Right cardiac atrium (tissue), 5 donors: ENCODE measurements at places on chromosomes 7 and 10. TPM values are rescaled to one million over a fixed set of nuclear protein-coding genes. Genes with fewer than 3 reads are reported as not detected.

DNA sequence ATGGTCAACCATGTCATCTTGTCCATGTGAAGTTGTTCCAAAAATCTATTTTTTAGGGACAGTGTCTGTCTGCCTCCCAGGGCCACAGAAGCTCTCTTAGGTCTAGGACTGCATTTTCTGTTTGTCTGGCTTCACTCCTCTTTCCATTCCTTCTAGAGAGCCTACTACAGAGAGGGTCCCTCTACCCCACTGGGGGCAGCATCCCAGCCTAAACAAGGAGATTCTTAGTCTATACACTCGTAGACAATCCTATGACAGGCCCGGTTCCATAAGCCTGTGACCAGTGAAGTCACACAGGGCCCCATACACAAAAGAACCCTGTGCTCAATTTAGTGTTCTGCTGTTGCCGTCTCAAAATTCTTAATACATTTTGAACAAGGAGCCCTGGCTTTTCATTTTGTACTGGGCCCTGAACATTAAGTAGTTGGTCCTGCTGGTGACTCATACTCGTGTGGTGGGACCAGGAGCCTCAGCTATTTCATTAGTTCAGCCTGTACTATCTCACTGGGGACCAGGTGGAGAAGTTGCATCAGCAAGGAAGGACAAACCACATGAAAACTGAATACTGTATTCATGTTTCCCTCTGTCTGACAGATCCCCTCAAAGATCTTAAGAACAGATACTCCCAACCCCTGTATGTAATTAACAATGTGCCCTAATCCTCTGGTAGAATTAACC lies 23.5 kb upstream of the FAM180A start:
- no peak for DNase-seq

DNA sequence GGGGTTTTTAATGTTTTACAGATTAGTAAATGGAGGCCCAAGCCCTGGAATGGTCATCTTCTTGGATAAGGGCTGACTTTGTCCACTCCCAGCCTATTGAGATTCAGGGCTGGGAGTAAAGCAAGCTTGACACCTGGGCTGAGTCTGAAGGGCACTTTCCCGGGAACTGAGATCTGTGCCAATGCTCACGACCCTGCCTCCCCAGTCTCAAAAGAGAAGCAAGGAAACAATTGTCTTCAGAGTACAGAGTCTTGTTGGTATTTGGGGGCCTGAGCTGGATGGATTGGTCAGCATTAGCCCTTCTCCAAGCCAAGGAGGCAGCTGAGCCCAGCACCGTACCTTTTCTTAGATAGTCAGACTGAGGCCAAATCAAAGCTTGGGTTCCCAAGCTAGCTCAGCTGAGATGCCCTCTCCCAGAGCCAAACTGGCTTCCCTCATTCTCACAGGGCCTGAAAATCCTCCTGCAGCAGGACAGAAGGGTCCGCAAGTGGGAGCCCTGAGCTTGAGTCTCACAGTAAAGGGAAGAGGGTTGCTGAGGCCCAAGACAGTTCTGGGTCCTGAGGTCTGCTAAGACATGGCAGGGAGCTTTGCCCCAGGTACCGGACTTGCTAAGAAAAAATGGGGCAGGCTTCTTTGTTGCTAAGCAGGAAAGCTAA lies 3.7 kb downstream of the DDIT4 start:
- DNase-seq: no peak

DNA sequence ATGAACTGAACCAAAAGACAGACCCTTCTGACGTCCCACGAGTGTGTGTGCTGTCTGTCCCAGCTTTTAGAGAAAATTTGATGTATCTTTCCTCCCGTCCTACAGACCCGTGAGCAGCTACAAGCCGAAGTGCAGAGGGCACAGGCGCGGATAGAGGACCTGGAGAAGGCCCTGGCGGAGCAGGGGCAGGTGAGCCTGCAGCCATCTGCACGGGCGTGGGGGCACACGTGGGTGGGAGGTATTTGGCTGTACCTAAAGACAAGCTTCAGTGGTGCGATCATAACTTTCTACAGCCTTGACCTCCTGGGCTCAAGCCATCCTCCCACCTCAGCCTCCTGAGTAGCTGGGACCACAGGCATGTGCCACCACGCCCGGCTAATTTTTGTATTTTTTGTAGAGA lies 41.7 kb upstream of the DPYSL4 start:
- DNase-seq: no peak

- DNase-seq: peak; percentile 55
Observed at GRCh38 chr10:11522821-11523245, 88.6 kb downstream of the USP6NL start.

DNA sequence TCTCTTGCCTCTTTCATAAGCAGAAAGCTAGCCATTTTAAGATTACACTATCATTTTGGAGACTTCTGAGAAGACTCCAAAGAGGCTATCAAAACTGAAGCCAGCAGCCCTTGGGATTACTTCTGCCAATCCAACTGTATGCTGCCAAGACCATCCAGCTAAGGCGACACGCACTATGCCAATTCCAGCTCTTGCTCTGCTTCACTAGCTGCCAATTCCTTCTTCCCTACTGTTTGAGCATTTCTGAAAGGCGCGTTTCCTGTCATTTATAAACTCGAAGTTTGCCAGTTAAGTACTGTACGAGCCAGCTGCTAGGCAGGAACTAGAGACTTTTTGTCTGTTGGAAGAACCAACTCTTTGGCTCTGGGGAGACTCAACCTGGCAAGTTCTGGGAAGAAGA lies 36.5 kb downstream of the MALSU1 start:
- DNase-seq: no peak

DNA sequence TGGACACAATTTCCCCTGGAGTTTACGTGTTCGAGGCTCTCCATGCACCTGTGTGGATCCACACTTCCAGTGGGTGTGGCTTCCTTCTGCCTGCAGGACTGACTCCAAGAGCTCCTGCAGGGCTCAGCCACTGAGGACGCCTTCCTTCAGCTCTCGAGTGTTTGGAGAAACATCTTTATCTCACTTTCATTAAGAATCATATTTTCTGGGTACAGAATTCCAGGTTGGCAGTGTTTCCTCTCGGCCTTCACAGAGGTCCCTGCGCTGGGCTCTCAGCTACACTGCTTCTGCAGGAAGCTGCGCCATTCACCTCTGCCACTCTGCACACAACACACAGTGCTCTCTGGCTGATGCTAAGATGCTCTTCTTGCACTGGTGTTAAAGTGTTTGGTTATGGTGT lies 69.9 kb upstream of the NKX6-2 start:
- DNase-seq: no peak

CARD11 gene
- total RNA-seq: 0.74 TPM

NEUROG3 gene
- total RNA-seq: not detected
